Subcutaneous preadipocyte (primary cell): ENCODE measurements at places on chromosomes 6 and 20. TPM values are rescaled to one million over a fixed set of nuclear protein-coding genes. Genes with fewer than 3 reads are reported as not detected.

The RIPPLY2 gene
- under 0.01 and 1.4 TPM in 2 replicates for total RNA-seq

The CRISP3 gene
- not detected in 2 replicates for total RNA-seq

The FAXC gene
- 0.20 and 0.37 TPM in 2 replicates for total RNA-seq

The SULF2 gene
- total RNA-seq = 0.37 and 0.98 TPM in 2 replicates

The ENPP3 gene
- total RNA-seq = under 0.01 TPM in 1 of 2 replicates, not detected in the other

The EPB41L1 gene
- total RNA-seq = 13.2 and 14.3 TPM in 2 replicates

The IP6K3 gene
- total RNA-seq = not detected in 2 replicates

The DOP1A gene
- total RNA-seq = 20.6 and 26.4 TPM in 2 replicates

The SLC39A7 gene
- total RNA-seq = 51.8 and 71.0 TPM in 2 replicates

The COQ3 gene
- 5.5 and 9.4 TPM in 2 replicates for total RNA-seq

The MUC21 gene
- total RNA-seq = not detected in 2 replicates

The CST11 gene
- not detected in 2 replicates for total RNA-seq

The CD24 gene
- 0.20 TPM in 1 of 2 replicates, not detected in the other for total RNA-seq

The TSPO2 gene
- not detected in 2 replicates for total RNA-seq

The PDE7B gene
- 7.2 and 25.4 TPM in 2 replicates for total RNA-seq

The EPPIN gene
- not detected in 2 replicates for total RNA-seq

The VSTM2L gene
- 0.20 and 0.73 TPM in 2 replicates for total RNA-seq

The SSR1 gene
- 74.2 and 120 TPM in 2 replicates for total RNA-seq

The PTCHD4 gene
- total RNA-seq = 2.9 and 5.5 TPM in 2 replicates

The BMP5 gene
- under 0.01 and 0.37 TPM in 2 replicates for total RNA-seq
